ENCODE measurements at places on chromosomes 2 and 18.

- no peak for DNase-seq
Observed at GRCh38 chr2:241550616-241551580, 7.6 kb upstream of the BOK start.

- no peak for DNase-seq
Observed at GRCh38 chr2:10355471-10356438, 53.1 kb downstream of the HPCAL1 start.

GRCh38 chr2:201425952-201426351 is 25.3 kb downstream of the TRAK2 start:
- DNase-seq: no peak

GRCh38 chr18:7152440-7152839 is 34.8 kb upstream of the LAMA1 start:
- DNase-seq: no peak

DNA sequence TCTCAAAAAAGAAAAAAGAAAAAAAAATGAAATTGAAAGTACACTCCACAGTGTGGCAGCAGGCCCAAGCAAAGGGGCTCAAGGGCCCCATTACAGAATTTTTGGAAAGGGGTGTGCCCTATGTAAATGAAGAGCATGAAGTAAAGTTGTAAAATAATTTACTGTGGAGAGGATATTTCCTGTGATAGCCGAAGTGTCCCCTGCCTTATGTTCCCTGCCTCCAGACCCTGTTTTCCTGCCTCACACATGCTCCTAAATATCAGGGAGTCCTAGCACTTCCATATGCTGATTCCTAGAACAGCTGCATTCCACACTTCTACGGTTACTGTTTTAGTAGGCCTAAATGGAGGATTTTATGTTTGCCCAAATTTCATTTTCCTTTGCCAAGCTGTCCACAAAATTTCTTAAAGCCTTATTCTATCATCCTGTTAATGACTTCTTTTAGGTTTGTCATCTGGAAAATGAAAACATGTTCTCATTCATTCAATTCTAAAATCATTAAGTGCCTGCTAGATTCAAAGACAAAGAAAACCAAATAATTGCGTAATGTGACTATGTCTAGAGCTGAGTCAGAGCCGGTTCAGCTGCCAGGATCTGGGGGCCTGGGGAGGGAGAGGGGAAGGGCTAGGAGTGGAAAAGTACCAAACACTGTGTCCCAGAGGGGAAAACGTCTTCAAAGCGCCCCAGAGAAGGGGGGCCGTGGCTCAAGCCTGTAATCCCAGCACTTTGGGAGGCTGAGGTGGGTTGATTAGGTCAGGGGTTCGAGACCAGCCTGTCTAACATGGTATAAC is 25.9 kb upstream of the IMPA2 start:
- no peak for DNase-seq

DNA sequence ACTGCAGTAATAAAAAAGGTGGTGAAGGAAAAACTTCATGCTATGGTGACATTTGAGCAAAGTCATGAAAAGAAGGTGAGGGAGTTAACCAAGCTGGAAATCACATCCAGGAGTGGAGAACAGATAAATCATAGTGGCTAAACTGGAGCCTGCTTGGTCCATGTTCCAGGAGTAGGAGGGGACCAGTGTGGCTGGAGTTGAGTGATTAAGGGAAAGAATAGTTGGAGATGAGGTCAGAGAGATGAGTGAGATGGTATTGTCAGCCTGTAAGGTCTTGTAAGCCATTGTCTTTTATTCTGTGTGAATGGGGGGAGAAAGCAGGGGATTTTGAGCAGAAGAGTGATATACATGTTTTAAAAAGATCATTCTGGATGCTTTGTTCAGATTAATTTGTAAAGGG is 52.3 kb downstream of the NABP1 start:
- no peak for DNase-seq

GRCh38 chr2:160940271-160940670 is 220.0 kb upstream of the TANK start:
- no peak for DNase-seq

GRCh38 chr18:78873926-78874500 is 105.6 kb upstream of the SALL3 start:
- no peak for DNase-seq

DNA sequence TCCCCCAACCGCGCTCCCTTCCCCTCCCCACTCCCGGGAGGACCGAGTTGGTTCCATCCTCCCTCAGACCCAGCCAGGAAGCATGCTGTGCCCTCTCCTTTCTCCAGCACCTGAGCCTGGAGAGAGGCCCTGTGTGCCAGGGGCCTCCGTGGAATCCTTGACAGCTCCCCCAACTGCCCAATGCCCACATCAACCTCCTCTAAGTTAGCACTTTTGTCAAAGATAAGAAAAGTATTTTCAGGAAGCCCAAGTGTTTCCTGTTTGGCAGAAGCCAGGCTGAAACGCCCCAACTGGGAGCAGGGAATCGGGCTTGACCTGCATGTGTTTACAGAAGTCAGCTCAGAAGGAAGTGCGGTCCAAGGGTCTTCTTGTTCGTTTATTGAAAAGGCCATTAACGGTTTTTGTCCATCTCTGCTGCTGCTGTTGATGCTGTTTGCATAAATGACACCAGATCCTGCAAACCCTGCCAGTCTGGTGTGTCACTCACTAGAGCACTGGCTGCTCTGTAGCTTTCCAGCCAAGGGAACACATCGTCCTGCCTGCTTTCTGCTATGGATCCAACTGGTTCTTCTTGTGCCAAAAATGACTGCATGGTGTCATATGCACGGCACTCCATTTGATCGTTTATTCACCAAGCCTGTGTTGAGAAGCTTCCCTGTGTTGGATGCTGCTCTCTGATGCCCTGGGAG is 35.4 kb upstream of the COL6A3 start:
- DNase-seq: no peak

DNA sequence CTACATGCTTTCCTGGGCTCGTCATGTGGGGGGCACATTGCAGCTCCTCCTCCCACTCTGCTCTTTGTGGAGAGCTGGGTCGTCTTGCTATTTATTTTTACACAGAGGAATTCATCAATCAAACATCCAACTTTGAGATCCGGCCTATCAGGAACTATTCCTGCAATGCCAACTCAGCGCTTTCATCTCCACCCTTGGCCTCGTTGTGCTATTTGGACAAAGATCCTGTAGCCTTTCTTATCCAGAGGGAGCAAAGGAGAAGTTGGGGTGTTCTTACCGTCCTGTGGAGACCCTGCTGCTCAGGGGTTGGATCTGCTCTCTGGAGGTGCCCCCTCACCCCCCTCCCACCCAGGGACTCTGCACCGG is 92.1 kb downstream of the ASB1 start:
- no peak for DNase-seq

- DNase-seq: no peak
Observed at GRCh38 chr2:33136566-33136965, 189.8 kb downstream of the LTBP1 start.

DNA sequence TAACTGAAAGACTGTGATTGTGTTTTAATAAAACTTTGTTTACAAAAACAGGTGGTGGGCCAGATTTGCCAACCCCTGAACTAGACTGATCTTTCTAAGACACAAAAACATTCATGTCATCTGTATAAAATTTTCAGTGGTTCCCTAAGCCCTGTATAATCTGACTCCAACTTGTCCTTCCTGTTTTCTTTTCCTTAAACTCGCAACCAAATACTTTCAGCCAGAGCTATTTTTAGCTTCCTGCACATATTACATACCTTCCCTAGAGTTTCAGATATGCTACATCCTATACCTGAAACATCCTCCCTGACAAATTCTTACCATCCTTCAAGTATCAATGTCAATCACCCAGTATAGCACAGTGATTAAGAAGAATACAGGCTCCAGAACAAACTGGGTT is 4.8 kb downstream of the GCFC2 start:
- DNase-seq: no peak

DNA sequence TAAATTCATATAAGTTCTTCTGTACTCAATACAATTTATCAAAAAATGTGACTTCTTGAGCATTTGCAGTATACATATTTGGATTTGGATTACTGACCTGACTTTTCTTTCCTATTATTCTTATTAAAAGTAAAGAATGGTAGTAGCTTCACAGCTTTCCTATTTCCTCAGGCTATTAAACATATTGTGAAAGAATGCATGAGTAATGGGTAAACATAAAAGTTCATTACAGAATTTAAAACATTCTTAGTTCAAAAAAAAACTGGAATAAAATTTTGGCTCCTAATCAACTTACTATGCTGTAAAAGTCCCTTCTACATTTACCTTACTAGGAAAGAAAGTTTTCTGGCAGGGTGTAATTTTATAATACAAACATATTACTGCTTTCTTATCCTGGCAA is 27.3 kb upstream of the C2orf66 start:
- DNase-seq: no peak

DNA sequence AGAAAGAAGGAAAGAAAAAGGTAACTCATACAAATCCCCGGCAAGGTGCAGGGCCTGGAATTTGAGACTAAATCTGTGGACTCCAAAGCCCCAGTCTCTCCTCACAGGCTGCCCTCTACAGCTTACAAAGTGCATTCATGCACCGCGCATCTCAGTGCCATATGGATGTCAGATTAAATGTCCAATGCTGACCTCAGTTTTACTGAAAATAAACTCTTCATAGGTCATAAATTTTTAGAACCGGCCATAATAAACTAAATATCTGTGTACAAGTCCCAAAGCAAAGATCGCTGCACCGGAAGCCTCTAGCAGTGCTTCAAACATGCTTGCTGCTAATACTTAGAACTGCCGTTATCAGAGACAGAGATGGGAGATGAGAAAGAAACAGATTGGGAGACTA is 17.7 kb downstream of the ST6GAL2 start:
- DNase-seq: peak; percentile 39

- DNase-seq: no peak
Observed at GRCh38 chr18:49052891-49053644, 102.3 kb upstream of the SMAD7 start.
